Muscle of arm (tissue), 14 donors: ENCODE measurements at places on chromosomes 2 and 18.

DNA sequence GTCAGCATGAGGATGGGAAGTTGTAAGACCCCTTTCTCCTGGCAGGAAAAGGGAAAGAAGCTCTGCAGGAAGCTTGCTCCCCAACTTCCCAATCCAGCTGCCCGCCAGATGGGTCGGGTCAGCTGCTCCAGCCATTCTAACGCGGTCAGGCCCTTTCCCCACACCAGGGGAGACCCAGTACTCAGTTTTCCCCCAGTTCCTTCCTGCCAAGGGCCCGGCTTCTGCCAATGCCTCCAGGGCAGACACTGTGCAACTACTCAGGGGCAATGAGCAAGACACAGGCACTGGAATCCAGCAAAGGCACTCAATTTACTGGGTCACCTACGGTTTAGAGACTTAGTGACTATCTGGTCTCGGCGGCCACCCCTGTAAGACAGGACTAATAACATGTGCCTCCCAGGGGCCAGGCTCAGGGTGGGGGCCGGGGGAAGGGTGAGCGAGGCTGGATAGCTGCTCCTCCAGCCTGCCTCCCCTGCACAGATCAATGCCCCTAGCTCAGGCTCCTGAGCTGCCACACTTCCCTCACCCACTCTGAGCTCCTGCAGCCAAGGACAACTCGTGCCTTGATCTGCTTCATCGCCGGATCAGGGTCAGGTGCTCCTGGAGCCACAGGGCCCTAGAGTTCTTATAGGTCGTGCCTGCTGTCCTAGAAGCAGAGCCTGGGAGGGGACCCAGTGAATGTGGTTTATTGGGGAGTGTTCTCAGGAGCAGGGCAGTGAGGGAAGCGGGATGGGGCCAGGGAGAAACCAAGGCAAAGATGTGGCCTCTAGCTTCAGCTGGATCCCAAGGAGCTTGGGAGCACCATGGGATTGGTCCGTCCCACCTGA, 171.1 kb downstream of the ZFP36L2 start:
- no peak for DNase-seq

DNA sequence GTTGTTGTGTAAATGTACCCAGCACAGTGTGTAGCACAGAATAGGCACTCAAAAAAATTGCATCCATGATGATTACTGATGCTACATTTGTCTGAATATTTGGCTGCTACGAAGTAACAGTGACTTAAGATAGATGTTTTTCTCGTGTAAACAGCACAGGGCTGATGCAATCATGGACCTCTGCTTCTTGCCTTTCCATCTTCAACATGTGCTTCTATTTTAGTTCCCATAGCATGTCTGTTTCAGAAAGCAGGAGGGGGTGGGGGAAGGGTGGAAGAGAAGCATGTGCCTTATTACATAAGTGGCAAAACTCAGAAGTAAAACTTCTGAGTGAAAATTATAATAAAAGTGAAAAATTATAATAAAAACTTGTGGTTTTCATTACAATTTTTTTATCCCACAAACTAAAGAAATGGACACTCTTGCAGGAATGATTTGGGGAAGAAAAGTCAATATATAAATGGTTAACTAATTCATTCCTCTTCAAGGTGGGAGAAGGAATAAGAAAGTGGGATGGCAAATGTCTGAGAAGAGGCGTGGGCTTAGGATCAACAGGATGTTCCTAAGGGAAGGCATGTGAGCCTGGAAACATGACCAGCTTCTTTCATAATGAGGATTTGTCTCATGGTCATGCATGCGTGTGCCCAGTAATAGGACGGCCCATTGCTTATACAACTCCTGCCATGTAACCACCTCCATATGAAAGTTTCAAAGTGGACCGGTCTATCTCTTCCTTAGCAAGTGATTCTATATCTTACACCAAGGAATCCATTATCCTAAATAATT, 27.2 kb downstream of the CCBE1 start:
- DNase-seq = no peak

GRCh38 chr2:219598308-219599078, 836 bp downstream of the STK11IP start:
- DNase-seq = no peak

GRCh38 chr2:39595116-39595515, 70.6 kb upstream of the TMEM178A start:
- no peak for DNase-seq

- DNase-seq = no peak
Observed at GRCh38 chr2:11540996-11541692, 7.3 kb downstream of the GREB1 start.

DNA sequence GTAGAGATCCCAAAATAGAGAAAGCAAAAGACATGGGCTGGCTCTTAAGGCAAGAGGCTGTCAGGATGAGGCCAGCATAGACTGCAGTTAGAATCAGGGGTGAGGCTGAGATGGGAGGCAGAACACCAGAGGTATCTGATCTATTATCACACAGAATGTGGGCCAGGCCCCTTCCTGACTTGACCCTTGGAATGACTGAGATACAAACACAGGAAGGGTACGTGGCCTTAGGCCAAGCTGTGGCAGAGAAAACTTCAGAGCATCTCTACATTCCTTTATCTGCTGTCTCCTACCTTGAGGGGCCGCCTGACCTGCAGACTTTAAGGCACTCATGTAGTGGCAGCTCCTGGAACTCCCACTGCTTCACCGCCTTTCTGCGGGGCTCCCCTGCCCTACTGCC, 28.4 kb downstream of the TMEM17 start:
- no peak for DNase-seq

GRCh38 chr2:79670198-79670597, 157.3 kb downstream of the CTNNA2 start:
- no peak for DNase-seq

DNA sequence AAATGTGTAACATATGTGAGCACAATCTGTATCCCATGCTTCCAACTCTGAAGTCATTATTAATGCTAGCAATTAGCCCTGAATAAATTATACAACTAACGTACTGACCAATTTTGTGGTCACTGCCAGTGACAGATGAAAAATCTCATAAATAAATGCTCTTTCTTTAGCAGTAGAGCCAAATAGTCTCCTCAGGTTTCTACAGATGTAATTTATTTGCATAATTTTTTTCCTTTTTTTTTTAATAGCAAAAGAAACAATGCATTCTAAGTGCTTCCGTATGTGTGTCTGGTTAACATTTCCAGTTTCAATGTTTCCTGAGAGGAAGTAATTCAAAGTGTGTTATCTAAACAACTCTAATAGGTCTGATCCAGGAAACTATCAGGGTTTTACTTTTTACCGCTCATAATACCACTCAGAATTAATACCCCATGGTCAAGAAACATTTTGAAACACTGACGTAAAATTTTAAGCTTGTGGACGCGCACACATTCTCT, 108.4 kb downstream of the MEP1B start:
- peak; percentile 56 for DNase-seq

DNA sequence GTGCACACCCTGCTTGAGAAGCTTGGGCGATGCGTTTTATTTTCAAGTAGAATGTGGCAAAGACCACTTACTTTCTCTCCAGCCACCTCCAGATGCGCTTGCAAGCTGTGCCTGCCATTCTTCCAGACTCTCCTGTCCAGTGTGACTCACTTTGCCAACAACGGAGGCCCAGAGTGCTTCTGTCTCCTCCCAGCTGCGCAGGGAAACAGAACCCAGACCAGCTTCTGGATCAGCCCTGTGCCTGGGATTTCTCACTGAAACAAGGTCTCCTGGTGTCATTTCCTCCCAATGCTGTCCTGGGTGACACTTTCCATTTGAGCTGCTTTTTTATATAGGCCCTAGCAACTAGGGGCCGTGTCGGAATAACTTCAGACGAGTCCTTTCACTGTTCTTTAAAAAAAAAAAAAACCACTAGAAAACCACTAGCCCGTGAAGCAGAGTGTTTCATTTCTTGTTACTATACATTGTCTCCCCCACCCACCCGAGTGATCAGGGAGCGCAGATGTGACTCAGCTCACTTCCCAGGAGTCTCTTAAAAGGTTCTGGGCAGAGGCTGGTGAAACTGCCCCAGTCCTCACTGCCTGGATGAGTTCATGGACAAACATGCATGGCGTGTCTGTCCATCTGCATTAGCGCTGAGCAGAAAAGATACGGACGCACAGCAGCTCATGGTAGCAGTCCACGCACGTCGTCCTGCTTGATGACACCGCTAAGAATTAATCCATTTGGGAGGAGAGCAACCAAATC, 25.3 kb upstream of the RPL31 start:
- DNase-seq = no peak

DNA sequence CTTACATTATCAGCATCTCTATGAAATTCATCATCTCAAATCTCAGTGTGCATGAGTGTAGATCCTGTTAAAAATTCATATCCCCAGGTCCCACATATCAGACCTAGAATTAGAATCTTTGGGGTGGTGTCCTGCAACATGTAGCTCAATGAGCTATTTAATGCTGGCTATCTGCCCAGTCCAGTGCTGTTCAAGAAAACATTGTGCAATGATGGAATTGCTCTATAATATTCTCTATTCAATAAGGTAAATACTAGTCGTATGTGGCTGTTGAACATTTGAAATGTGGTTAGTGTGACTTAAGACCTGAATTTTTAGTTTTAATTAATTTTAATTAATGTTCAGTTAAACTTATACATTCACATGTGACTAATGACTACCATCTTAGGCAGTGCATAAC, 127.4 kb downstream of the NOL4 start:
- no peak for DNase-seq
